BE2C (cell line): ENCODE measurements at places on chromosomes 1 and 21.
A peak's percentile ranks its signal among the peaks of the same experiment; 100 is the strongest.

DNA sequence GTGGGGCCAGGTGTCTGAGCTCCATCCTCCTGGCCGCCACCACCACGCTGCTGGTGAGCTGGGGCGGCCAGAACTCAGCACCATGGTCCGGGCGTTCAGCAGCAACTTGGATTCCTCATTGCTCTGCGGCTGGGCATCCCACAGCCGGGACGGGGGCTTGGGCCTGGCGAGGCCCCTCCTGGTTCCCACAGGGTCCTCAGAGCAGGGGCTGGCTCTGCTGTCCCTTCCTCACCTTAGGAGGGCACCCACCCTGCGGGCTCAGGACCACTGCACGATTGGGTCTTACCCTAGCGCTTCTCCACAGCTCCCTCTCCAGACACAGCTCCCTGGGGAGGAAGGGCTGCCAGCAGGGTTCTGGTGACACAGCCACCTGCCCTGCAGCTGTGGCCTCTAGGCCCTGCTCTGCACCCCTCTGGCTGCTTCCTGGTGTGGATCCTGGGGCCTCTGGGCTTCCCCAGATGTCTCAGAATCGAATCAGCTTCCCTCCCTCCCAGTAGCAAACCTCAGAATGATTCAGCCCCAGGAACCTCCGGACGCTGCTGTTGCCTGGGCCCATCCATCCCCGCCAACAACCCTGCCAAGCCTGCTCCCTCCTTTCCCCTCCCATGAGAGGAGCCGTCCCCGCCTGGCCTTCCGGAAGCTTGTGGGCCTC, 25.0 kb downstream of the CRYAA start:
- peak; percentile 73 for DNase-seq

- no peak for DNase-seq
Measured at GRCh38 chr1:229225331-229225782, 45.6 kb upstream of the RAB4A start.

GRCh38 chr21:26280775-26281174, 110.2 kb upstream of the APP start:
- peak; percentile 87 for DNase-seq

DNA sequence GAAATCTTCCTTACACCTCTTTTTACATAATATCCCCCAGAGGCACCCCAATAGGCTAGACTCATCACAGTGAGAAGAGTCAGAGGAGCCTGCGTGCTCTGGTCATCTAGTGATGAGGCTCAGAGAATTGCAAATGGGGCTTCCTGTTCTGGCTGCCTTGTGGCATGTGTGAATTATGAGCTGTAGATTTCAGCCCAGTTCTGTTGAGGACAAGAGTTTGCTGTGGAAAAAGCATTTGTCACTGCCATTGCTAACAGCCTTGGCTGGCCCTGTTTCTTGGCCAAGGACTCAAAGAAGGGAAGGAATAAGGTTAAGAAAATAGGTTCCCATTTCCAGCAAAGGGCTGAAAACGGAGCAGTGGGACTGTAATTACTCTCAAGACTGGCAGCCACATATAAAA, 30.7 kb downstream of the MRAP start:
- DNase-seq = no peak

DNA sequence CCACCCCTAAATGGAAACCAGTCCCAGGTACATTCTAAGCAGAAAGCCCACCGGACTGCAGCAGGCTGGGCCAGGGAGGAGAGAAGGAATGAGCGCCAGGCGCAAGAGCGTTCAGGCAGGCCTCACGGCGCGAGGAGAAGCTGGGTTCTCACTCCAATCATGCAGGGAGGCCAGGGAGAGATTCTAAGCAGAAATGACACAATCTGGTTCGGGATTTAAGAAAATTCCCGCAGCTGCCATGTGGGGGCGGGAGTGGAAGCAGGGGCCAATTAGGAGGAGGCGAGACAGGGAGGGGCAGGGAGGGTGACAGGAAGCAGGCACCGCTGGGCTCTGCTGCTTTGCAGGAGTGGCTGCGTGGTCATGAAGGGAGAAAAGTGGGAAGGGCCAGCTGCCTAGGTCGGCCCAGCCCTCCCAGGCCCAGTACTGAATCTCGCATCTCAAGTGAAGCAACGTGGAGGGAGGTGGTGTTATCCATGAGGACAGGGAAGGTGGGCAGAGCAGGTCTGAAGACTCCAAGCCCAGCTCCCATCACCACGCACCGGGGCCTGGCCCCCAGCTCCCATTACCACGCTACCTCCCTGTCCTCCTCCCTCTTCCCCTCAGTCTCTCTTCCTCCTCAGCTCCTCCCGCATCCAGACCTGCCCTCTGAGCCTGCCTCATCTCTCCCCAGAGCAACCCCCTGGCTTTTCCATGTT, 11.8 kb downstream of the NPHP4 start:
- DNase-seq = peak; percentile 87

DNA sequence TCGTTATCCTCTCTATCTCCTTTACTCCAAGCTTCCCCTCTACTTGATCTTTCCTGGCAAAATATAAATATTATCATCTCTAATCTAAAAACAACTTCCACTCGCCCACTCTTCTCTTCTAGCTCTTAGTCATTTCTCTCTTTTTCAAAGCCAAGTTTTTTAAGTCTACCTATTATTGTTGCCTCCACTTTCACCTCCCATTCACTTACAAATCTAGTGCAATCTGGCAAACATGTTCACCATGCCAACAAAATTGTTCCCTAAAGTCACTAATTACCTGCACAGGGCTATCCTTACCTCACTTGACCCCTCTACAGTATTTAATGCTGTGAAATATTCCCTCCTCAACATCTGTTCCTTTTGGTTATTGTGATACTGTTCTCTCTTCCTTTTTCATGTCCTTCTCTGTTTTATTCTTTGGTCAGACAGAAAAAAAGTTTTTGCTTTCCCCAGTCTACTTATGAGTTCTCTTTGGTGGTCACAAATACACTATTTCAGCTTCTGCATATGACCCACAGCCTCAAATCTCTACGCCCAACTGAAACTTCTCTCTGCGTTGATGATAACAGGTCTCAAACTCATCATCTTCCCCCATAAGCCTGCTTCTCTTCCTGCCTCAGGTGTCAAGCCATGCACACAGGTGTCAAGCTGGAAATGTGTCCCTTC, 31.9 kb upstream of the RAP1A start:
- DNase-seq = no peak

GRCh38 chr1:200224315-200224714, 185.5 kb downstream of the ZNF281 start:
- no peak for DNase-seq

- DNase-seq = peak; percentile 92
Measured at GRCh38 chr1:62436039-62436465, 797 bp upstream of the USP1 start.

- DNase-seq = no peak
Measured at GRCh38 chr1:24980836-24981630, 51.0 kb upstream of the RUNX3 start.

DNA sequence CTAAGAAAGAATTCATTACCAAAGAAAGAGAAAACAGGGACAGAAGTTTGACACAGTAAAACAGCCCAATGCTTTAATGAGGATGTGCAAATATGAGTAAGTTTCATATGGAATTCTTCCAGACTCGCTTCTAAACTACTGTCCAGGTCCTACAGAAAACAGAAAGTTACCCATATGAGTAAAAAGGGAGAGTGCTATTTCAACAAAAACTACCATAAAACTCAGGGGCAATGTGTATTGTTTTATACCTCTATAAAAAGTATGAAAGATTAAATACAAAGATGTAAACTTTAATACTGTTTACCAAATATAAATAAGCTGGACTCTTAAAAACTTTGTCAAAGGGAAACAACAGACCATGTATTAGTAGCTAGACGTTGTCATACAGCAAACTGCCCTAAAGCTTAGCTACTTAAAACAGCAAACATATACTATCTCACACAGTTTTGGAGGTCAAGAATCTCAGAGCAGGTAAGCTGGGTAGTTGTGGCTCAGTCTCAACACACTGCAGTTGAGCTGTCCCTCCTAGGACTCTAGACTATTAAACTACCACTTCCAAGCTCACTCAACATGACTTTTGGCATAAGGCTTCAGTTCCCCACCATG, 174.9 kb downstream of the COP1 start:
- no peak for DNase-seq

GRCh38 chr1:116663821-116664220, 3.7 kb downstream of the IGSF3 start:
- DNase-seq = no peak

DNA sequence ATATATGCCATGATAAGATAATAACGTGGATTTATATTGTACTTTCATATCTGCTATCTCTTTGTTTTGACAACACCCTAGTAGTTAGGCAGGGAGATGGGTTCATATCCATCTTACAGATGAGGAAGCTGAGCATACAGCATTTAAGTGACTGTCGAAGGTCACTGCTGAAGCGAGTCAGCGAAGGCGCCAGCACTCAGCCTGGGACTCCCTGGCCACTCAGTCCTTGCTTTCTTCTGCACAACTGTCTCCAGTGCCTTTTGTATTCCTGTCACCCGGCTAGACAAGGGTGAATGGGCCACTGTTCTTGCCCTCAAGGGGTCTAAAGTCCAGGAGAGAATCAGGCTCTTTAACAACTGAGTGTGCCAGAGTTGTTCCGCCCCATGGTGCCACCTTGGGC, 3.1 kb downstream of the ARHGEF10L start:
- no peak for DNase-seq

DNA sequence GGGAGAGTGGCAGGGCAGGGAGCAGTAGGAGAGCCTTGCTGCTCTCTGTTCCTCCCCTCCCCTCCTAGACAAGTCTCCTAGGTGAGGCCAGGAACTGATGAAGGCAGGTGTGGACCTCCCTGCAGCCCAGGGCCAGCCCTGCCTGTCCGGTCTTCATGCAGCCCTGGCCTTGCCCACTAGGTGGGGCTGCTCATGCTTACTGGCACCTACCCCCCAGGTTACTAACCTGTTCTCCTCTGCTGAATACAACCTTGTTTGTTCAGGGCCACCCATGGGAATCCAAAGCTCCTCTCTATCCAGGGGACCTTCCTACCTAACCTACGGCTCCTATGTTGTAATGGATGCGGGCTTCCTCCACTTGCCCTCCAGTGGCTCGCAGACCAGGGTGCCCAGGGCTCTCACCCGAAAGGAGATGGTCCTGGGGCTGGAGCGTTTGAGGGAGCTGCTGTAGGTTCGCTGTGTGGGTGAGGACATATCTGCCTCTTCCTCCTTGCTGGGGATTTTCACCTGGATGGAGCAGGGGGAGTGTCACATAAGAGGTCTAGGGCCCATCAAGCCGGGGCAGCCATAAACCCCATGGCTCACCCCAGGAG, 7.9 kb upstream of the TNNT2 start:
- peak; percentile 74 for DNase-seq

- no peak for DNase-seq
Measured at GRCh38 chr1:94871031-94871430, 50.9 kb downstream of the SLC44A3 start.

GRCh38 chr21:38852278-38852677, 46.5 kb downstream of the ETS2 start:
- no peak for DNase-seq

GRCh38 chr1:78226784-78227183, 181.0 kb downstream of the GIPC2 start:
- DNase-seq = no peak

DNA sequence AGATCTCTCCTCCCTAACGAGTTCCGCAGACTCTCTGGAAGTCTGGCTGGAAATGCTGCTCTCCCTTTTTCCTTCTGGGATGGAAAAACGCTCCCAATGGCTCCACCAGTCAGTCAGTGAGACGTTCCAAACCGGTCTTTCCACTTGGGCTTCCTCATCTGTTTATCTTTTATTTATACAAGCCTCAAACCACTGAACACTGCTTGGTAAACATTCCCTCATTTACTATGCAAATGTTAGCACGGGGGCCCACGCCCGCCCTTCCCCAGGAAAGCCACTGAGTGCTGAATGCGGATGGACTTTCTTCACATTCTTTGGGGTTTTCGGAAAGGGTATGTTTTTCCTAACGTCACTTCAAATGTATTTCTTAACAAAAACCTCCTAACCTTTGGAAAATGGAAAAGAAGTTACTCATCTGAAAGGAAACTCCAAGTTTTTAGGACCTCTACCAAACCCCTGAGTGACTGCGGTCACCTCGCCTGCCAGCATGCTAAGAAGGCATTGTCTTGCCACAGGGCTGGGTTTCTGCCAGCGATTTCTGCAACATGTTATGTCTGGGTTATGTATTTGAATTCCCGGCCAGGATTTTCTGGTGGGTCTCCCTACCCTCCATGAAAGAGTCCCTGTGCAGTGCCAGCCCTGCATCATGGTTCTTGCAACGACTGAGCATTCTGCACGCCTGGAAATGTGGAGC, 14.0 kb upstream of the UMODL1 start:
- no peak for DNase-seq

DNA sequence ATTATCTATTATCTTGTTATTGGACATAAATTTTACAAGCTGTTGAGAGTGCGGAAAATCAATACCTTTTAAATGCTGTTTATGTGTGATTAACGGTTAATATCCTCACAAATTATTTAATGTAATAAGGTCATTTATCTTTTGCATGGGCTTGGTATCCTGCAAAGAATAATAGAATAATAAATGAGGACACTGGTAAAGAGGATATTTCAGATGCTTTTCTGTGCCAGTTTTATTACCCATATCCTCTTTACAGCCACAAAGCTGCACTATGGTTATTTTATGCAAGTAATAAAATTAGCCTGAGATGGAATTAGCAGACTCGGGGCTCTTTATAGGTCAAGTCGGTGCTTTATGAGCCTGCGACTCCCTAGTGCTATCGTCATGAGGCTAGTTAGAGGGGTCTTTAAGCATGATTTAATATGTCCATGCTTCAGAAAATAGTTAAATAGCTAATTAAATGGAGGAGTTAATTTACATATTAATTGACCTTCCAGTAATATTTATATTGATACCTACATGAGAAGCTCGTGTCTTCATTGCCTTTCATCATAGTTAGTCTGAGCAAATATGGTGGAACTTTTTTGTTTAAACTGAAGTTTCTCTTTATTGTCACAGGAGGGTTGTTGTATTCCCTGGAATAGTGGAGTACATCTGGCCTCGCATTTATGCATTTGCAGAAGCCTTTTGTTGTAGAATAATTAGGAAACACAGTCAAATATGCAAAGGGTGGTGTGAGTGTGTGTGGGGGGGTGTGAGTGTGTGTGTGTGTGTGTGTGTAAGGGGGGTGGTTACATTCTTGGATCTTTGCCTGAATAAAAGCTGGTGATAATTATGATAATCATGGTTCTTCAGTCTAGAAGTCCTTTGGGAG, 120.3 kb downstream of the ATG4C start:
- DNase-seq = no peak

DNA sequence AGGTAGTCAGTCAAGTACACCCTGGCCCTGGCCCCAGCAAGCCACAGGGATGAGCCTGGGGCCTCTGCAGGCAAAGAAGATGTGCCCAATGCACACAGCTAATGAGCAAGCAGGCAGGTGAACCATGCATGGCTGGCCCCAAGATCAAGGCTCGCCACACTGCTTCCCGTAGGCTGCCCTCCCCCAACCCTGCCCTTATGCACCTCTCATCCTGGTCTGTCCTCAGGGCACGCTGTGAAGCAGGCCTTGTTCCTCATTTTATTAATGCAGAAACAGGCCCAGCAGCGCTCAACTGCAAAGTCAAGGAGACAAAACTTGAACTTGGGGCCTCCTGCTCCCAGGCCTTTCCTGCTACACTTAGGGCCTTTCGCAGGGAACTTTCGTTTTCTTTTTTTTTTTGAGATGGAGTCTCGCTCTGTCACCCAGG, 35.6 kb upstream of the ID3 start:
- peak; percentile 59 for DNase-seq

GRCh38 chr1:7462617-7463016, 308.5 kb upstream of the VAMP3 start:
- no peak for DNase-seq

- no peak for DNase-seq
Measured at GRCh38 chr1:167995038-167995437, 58.2 kb upstream of the MPC2 start.
